ENCODE measurements at places on chromosomes 16 and 17.

GRCh38 chr17:10156599-10156947, 41.8 kb downstream of the GAS7 start:
- no peak for DNase-seq

DNA sequence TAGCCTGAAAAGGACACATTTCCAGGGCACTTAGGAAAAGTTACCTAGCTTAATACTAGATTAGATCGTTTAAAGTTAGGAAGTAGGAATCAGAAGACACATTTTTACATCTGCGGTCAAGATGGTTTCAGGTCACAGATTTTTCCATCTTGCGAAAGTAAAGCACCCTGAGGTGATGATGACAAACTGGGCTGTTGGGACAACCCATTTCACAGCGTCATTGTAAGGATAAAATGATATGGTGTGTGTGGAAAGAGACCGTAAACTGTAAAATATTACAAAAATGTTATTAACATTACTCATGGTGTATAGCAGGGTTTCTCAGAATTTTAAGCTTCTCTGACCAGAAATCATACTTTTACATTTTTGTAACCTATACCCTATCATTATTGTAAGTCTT, 10.1 kb upstream of the MAP2K6 start:
- no peak for DNase-seq

DNA sequence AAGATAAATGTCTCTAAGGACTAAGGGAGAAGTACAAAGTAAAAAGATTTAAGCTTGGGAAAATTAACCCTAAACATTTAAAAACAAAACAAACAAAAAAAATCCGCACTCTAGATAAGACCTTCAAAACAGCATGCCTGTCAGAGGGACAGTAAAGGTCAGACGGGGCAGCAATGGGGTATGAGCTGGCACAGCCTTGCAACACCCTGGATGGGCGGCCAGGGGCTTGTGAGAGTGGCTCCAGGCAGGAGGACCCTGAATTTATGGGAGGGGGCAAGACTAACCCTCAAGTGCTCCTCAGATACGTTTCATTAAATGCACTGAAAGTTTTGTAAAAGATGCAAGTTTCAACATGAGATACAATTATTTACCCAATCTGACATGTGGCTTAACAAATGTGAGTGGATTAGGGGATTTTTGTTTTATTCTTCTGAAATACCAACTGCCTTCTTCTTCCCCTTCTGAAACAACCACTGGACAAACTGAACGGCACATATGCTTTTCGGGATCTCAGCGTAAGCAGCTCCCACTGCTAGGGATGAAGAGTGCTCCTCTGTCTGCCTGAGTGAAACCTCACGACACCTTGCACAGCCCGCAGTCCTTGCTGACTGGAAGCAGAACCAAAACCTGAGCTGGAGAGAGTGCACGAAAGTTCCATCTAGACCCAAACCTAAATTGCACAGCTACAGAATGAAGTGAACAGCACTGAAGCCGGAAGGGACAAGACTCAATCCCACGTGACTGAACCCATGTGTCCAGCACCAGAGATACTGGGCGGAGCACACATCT, 128.4 kb downstream of the ANKRD11 start:
- no peak for DNase-seq

- DNase-seq = no peak
These were observed 89.5 kb downstream of the CLEC16A start for GRCh38 chr16:11033629-11034420.

DNA sequence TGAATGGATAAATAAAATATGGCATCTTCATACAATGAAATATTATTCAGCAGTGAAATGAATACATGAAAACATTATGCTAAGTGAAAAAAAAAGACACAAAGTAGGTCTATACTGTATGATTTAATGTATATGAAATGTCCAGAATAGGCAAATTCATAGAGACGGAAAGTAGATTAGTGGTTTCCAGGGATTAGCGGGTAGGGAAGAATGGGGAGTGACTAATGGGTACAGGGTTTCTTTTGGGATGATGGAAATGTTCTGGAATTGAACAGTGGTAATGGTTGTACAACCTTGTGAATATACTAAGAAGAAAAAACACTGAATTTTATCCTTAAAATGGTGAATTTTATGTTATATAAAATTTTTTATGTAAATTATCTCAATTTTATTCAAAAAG, 8.5 kb upstream of the MYCBPAP start:
- DNase-seq = no peak

- DNase-seq = no peak
These were observed 7.3 kb downstream of the SLC52A1 start for GRCh38 chr17:5027916-5028315.

GRCh38 chr17:9356488-9356911, 219.1 kb downstream of the STX8 start:
- DNase-seq = no peak

GRCh38 chr17:2636169-2636930, 42.9 kb downstream of the PAFAH1B1 start:
- DNase-seq = no peak

- no peak for DNase-seq
These were observed 160.4 kb upstream of the PLCG2 start for GRCh38 chr16:81618661-81619060.

GRCh38 chr17:47884905-47885730, 10.9 kb upstream of the SP2 start:
- DNase-seq = no peak

GRCh38 chr16:14309001-14309886, 238.1 kb downstream of the MRTFB start:
- DNase-seq = no peak

- DNase-seq = no peak
These were observed 5.7 kb upstream of the ADAP2 start for GRCh38 chr17:30915833-30916611.
